Liver (tissue), 10 donors: ENCODE measurements at places on chromosomes 6 and 20. TPM values are rescaled to one million over a fixed set of nuclear protein-coding genes. Genes with fewer than 3 reads are reported as not detected.
A peak's percentile ranks its signal among the peaks of the same experiment; 100 is the strongest.

TTBK1 gene
- 1.2 TPM for total RNA-seq

GJA10 gene
- not detected for total RNA-seq

DNA sequence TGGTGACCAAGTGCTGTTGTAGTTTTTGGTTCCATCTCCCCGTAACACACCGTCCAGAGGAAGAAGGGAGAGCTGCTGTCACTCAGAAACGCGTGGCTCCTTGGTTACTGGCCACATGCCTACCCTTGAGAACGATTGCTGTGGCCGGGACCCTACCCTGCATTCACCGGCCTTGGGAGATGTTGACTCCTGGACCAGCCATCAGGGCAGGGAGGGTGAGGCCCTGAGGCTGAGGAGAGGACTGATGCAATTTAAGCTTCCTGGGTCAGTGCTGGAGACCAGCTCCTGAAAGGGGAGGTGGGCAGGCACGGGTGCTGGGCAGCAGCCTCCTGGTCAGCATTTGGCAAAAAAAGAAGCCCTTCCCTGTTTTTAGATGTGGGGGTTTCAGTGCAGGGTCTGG lies 31.5 kb downstream of the ERMARD start:
- no peak overlapping the region for H3K4me3 ChIP-seq
- no peaks in the 10 kb centered on the region for H3K27me3 ChIP-seq
- no peak overlapping the region for H3K27ac ChIP-seq
- H3K36me3 ChIP-seq = peaks cover 21% of the 10 kb centered on the region
- DNase-seq = no peak
- no peaks in the 10 kb centered on the region for H3K4me1 ChIP-seq

EPPIN gene
- not detected for total RNA-seq

CALHM5 gene
- 0.59 TPM for total RNA-seq

DNA sequence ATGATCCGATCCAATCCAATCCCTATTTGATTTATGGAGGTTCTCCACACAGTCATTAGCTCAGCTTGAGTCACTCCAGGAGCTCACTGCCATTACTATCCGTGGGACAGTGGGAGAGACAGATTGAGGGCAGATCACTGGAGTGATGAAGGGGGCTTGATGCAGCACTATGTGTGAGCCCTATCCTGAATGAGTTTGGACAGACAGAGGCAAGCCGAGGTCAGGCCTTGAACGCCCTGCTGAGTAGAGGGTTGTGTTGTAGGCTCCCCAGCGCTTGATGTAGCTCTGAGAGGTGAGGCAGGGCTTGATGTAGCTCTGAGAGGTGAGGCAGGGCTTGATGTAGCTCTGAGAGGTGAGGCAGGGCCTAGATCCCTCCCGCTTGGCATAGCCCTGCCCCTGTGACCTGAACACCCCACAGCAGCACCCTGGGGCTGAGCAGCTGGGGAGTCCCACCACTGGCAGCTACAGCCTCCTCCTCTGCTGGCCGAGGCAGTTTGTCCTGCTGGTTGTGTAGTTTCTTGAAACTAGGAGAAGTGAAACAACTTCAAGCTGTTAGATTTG lies 58.7 kb downstream of the ZFAND3 start:
- H3K4me1 ChIP-seq = peaks cover 14% of the 10 kb centered on the region
- H3K36me3 ChIP-seq = no peaks in the 10 kb centered on the region
- no peak overlapping the region for H3K27ac ChIP-seq

GRCh38 chr20:44065401-44066340 lies 121.3 kb downstream of the JPH2 start:
- H3K27ac ChIP-seq = no peak overlapping the region
- H3K36me3 ChIP-seq = no peaks in the 10 kb centered on the region
- no peak overlapping the region for H3K4me3 ChIP-seq
- H3K27me3 ChIP-seq = no peaks in the 10 kb centered on the region

GRCh38 chr20:49340161-49340966 lies 62.5 kb upstream of the ZNFX1 start:
- H3K4me3 ChIP-seq = no peak overlapping the region
- no peaks in the 10 kb centered on the region for H3K36me3 ChIP-seq
- no peak overlapping the region for H3K27ac ChIP-seq
- DNase-seq = no peak
- H3K27me3 ChIP-seq = no peaks in the 10 kb centered on the region

GRCh38 chr6:128410584-128410983 lies 109.8 kb downstream of the PTPRK start:
- no peaks in the 10 kb centered on the region for H3K36me3 ChIP-seq
- H3K4me1 ChIP-seq = peaks cover 4% of the 10 kb centered on the region
- no peaks in the 10 kb centered on the region for H3K27me3 ChIP-seq
- no peak overlapping the region for H3K27ac ChIP-seq
- no peak overlapping the region for H3K4me3 ChIP-seq

DNA sequence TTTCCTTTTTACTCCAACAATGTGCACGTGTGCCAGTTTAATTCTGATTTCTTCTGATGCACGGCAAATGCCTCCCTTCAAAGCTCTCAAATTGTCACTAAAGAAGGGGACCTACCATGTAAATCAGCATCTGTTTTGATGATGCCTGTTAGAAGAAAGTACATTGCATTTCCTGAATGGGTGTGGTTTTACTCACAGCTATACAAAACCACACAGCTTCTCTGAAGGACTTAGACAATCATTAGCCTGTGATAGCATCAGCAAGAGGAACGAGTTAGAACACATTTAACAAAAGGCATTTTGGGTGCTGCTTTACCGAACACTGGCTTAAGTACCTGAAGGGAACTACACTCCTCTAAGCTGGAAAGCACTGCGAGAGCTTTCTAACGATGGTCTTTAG lies 109.4 kb downstream of the ATXN1 start:
- H3K27ac ChIP-seq = no peak overlapping the region
- no peak for DNase-seq
- H3K27me3 ChIP-seq = no peaks in the 10 kb centered on the region
- peaks cover 15% of the 10 kb centered on the region for H3K36me3 ChIP-seq
- H3K4me1 ChIP-seq = no peaks in the 10 kb centered on the region

RNF182 gene
- total RNA-seq = not detected

- H3K4me1 ChIP-seq = peaks cover 12% of the 10 kb centered on the region
- no peak for DNase-seq
- no peaks in the 10 kb centered on the region for H3K27me3 ChIP-seq
These were observed 726 bp upstream of the EMILIN3 start for GRCh38 chr20:41367393-41367695.

GRCh38 chr6:136438441-136438840 lies 111.8 kb downstream of the MAP7 start:
- no peak overlapping the region for H3K4me3 ChIP-seq
- no peaks in the 10 kb centered on the region for H3K36me3 ChIP-seq
- DNase-seq = no peak
- no peak overlapping the region for H3K27ac ChIP-seq
- peaks cover 9% of the 10 kb centered on the region for H3K4me1 ChIP-seq

SLC24A3 gene
- total RNA-seq = 0.50 TPM

DNA sequence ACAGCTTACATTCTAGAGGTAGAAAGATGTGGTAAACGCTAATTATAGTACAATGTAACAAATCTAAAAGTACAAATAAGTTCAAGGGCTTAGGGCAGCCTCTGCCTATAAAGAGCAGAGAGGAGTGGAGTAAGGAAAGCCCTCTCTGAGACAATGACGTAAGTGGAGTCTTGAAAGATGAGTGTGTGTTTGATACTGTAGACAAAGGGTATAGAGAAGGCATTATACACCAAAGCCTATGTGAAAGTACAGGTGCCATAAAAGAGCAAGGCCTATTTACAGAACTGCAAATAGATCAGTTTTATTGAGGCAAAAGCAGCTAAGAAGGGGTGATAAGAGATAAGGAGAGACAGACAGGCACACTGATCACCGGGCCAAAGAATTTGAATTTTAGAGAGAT lies 10.9 kb downstream of the GOPC start:
- peaks cover 12% of the 10 kb centered on the region for H3K36me3 ChIP-seq
- H3K27me3 ChIP-seq = no peaks in the 10 kb centered on the region
- no peaks in the 10 kb centered on the region for H3K4me1 ChIP-seq
- H3K27ac ChIP-seq = no peak overlapping the region
- no peak for DNase-seq
- no peak overlapping the region for H3K4me3 ChIP-seq

DNA sequence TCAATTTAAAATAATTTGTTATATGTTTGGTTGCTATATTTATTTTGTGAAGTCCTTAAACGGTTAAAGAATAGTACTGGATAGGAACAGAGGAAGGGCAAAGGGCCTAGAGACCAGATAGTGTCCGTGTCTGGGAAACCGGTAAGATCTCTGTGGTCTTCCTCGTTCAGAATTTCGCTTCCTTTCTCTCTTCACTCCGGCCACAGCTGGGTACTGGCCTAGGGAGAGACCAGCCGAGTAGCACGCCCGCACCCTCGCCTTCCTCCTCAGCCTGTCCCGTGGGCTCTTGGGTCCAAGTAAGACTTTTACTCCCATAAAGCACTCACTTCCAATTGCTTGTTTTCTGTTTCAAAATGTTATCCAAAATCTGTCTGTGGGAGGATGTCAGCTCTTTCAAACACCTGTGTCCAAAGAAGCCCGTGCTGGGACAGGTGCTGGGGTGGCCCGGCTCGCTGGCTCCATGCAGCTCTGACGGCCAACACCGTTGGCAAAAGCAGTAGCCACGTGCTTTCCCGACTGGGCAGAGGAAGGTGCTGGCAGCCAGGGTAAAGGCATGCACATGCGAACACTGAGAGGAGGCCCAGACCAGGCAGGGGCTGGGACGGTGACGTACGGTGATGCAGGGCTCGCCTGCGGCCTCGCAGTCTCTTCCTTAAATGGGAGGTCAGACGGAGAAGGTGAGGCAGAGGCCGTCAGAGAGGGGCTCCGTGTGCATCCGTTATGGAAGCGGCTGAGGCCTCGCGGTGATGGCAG lies 112.2 kb downstream of the IRF4 start:
- H3K27me3 ChIP-seq = no peaks in the 10 kb centered on the region
- no peaks in the 10 kb centered on the region for H3K36me3 ChIP-seq
- no peak for DNase-seq
- H3K4me1 ChIP-seq = no peaks in the 10 kb centered on the region

ANKRD66 gene
- not detected for total RNA-seq

CCN6 gene
- not detected for total RNA-seq

- no peak overlapping the region for H3K27ac ChIP-seq
- no peak for DNase-seq
- no peaks in the 10 kb centered on the region for H3K27me3 ChIP-seq
- no peaks in the 10 kb centered on the region for H3K4me1 ChIP-seq
- H3K4me3 ChIP-seq = no peak overlapping the region
These were observed 27.0 kb downstream of the ZNF292 start for GRCh38 chr6:87182321-87182720.

OR2H2 gene
- total RNA-seq = not detected

DNA sequence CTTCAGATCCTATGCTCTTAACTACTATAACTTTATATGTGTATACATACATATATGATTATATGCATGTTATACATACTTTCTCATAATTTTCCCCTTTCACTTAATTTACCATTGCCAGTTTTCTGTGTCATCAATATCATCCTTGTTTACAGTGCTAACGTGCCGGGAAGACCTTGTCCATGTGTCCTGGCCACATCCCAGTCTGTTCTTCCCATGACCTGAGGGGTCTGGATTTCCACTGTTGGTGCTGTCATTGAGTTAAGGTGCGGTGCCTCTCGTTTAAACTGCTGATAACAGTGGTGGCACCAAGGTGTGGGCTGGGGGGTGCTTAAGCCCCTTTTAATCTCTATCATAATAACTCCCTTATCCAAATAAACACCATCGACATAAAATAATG lies 8.5 kb upstream of the SDCBP2 start:
- no peak for DNase-seq
- H3K27me3 ChIP-seq = no peaks in the 10 kb centered on the region
- peak overlapping the region; percentile 10 for H3K27ac ChIP-seq
- H3K4me1 ChIP-seq = peaks cover 17% of the 10 kb centered on the region
- H3K36me3 ChIP-seq = no peaks in the 10 kb centered on the region

DNA sequence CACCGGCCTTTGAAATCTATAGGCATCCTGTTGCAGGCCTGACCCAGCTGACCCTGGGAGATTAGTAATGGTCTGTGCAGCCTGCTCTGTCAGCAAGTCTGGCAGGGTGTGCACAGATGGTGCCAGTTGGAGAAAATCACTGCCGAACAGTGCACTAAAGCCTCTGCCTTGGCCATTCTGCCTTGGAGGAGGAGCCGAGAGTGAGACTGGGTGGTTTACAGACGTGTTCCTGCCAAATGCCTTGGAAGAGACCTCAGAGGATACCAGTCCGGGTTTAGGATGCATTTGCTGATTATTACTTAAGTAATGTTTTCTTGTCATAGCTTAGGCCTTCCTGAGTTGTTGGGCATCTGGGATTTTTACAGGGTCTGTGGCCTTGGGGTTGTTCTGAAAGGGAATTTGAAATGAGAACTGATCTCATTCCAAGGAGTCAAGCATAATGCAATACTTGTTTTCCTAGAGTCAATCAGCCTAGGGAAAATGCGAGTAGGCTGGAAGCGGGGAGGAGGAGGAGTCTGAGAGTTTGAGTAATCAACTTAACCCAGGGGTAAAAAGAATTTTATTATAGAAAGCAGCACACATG lies 292.1 kb downstream of the SOX4 start:
- peak; percentile 37 for DNase-seq
- no peak overlapping the region for H3K4me3 ChIP-seq
- no peak overlapping the region for H3K27ac ChIP-seq

DNA sequence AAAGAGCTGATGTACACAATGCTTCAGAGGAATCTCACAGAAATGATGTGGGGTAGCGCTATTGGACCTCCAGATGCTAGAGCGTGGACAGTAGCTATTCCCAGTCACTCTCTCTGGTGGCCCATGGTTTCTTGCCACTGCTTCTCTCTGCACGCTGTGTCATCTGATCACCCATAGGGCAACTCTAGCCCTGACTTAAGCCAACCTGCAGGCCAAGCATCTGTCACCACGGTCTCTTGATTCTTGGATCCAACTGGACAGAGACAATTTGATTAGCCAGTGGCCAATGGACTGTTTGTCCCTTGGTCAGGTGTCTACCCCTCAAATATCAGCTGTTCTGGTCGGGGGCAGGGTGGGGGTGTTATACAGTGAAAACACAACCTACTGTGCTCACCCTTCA lies 42.4 kb upstream of the TRAF3IP2 start:
- H3K4me3 ChIP-seq = no peak overlapping the region
- no peak overlapping the region for H3K27ac ChIP-seq
- DNase-seq = no peak
- H3K36me3 ChIP-seq = no peaks in the 10 kb centered on the region

DNA sequence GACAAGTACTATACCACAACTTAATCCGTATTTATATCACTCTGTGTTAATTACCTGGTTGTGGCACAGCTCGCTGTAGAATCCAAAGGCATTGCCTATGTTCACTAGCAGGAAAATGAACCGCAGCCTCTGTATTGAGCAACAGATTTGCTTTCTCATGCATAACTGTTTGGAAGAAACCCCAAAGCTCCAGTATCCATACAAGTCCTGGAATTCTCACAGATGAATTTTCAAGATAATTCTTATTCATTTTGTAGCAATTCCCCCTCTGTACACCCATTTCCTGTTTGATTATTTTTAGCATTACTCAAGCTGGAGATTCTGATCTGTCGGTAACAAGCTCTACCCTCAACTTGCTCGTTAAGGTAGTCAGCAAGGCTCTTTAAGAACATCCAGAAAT lies 63.5 kb downstream of the STMND1 start:
- H3K36me3 ChIP-seq = no peaks in the 10 kb centered on the region
- no peak for DNase-seq
- no peaks in the 10 kb centered on the region for H3K4me1 ChIP-seq
- H3K4me3 ChIP-seq = no peak overlapping the region
- H3K27me3 ChIP-seq = no peaks in the 10 kb centered on the region

CYP39A1 gene
- 10.8 TPM for total RNA-seq
